T-helper 17 cell (primary cell): ENCODE measurements at places on chromosomes 12 and 14. TPM values are rescaled to one million over a fixed set of nuclear protein-coding genes. Genes with fewer than 3 reads are reported as not detected.

- DNase-seq = no peak
Measured at GRCh38 chr12:29314416-29314815, 66.6 kb downstream of the ERGIC2 start.

DNA sequence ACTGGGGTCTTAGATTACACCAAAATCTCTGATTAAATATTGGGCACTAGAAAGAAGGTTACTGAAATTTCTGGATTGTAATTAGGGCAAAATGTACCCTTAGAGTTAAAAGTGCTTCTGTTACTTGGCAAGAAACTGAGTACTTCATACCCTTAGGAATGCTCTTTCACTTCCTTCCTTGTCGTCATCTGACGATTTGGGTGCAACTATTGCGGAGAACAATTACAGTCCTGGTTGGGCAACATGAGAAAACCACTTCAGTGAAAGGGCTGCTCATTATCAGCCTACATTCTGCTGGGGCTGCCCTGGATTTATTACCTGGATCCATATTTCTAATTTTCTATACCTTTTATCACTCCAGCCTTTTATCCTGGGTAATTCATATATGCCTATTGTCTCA is 348.5 kb upstream of the MDGA2 start:
- DNase-seq = no peak

DNA sequence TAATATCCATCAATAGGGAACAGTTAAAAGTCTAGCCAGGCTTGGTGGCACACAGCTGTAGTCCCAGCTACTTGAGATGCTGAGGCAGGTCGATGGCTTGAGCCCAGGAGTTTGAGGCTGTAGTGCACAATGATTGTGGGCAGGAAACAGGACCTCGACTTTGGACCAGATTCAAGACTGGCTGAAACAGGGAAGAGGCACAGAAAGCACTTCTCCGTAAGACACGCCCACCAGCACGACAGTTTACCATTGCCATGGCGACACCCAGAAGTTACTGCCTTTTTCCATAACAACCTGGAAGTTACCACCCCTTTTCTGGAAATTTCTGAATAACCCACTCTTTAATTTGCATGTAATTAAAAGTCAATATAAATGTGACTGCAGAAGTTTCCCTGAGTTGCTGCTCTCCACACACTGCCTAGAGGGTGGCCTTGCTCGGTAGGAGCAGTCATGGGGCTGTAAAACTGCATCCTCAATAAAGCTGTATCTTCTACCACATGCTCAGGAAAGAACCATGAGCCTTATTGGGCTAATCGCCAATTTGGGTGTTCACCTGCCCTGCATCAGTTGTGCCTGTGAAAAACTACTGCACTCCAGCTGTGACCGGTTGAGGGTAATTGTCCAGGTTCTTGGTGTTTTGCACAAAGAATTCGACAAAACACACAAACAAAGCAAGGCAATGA is 4.6 kb upstream of the LRRC23 start:
- no peak for DNase-seq

GRCh38 chr14:23346693-23347405 is 5.8 kb downstream of the SLC22A17 start:
- DNase-seq = no peak

DNA sequence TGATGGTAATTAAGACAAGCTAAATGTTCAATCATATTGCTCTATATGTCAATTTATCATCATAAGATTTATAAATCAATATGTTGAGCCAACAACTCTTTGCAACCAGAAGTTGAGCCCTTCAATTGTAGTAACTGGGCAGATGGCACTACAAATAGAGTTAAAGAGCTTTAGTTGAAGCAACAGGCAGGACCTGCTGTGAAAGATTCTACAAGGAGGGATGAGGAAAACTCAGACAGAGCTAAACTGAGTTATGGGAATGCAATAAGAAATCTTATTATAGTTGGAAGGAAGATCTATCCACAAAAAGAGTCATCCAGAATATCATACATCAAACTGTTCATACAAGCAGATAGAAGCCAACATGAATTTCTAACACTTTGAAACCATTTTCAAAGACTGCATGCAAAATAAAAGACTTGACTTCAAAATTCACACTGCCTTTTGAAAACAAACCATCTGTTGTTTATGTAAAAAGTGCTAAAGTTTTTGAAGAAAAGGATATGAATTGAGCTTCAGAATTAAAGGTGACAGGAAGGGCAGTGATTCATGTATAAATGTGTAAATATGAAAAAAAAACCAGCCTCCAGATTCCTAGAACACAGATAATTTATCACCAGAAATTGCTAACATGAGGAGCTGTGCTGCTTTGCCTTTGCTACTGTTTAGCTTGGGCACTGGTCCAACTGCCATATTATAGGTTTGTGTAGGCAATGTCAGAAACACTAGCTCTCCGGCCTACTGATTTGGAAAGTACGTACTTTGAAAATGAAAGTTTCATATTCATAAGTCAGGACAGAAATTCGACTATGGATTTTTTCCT is 133.2 kb downstream of the SLC35F4 start:
- DNase-seq = no peak

- no peak for DNase-seq
Measured at GRCh38 chr12:5565933-5566599, 134.2 kb downstream of the NTF3 start.

Gene OR4Q3
- not detected for total RNA-seq

GRCh38 chr12:46948936-46949545 is 123.2 kb upstream of the SLC38A4 start:
- no peak for DNase-seq

DNA sequence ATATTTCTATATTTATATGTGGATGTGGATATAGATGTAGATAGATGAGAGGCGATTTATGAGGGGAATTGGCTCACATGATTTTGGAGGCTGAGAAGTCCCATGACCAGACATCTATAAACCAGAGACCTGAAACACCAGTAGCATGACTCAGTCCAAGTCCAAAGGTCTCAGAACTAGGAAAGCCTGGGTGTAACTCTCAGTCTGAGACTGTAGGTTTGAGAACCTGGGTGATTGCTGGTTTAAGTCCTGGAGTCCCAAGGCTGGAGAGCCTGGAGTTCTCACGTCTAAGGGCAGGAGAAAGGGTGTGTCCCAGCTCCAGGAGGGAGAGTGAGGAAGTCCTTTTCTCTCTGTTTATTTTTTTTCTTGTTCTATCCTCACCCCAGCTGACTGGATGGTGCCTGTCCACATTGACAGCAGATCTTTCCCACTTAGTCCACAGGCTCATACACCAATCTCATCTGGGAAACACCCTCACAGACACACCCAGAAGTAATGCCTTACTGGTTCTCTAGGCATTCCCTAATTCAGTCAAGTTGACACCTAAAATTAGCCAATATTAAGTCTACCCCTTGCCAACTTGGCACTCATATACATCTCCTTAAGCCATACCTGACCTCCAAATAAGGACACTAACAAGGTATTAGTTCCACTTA is 45.4 kb downstream of the EMP1 start:
- no peak for DNase-seq

Gene ADCY4
- 7.9 TPM for total RNA-seq

GRCh38 chr14:23709923-23710322 is 73.8 kb downstream of the DHRS2 start:
- DNase-seq = no peak

Gene LMO3
- not detected for total RNA-seq

DNA sequence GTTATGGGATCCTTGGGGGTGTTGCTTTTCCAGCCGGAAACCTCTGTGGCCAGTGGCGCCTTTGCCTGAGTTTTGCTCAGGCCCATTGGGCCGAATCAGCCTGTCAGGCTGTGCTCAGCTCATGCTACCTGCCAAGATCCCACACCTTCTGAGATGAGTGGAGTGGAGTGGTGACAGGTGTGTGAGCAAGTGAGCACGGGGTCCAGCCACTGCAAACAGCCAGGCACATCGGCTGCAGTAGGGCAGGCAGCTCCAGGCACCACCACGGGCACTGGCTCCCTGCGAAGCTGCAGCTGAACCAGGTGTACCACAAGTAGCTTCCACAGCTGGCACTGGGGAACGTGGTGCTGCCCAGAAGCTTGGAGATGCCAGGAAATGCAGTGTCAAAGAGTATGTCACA is 21.1 kb upstream of the WDR89 start:
- DNase-seq = no peak

Gene KLHL33
- 0.47 TPM for total RNA-seq
